GM03348 (cell line): ENCODE measurements at places on chromosomes 4 and X.
A peak's percentile ranks its signal among the peaks of the same experiment; 100 is the strongest.

GRCh38 chr4:146522869-146523205, 1.1 kb upstream of the SLC10A7 start:
- no peak for DNase-seq

- peak; percentile 5 for DNase-seq
These were observed 41.6 kb downstream of the BEX3 start for GRCh38 chrX:103417933-103418332.

- DNase-seq, result no peak
These were observed 38.4 kb downstream of the SPARCL1 start for GRCh38 chr4:87490664-87491369.

- DNase-seq, result peak; percentile 78
These were observed 30.0 kb downstream of the PAPSS1 start for GRCh38 chr4:107689912-107690587.

- DNase-seq, result peak; percentile 18
These were observed 173.5 kb downstream of the ANK2 start for GRCh38 chr4:113223001-113223400.

DNA sequence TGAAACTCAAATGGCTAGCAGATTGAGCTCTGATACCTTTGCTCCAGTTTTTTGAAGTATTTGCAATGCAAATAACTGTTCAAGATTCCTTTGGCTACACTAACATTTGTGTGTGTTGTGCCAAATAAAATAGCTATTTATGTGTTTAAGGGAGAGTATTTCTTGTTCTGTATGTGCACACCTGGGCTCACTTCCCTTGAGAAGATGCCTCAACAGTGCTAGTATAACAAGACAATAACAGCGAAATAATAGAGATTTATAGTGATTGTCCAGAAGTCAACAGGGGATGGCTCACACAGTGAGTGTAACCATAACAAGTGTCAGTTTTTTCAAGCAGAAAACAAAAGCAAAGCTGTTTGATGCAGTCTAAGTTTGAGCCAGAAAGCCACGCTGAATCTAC, 460.5 kb downstream of the CENPC start:
- DNase-seq, result no peak

- no peak for DNase-seq
These were observed 377.6 kb upstream of the GATB start for GRCh38 chr4:152138451-152138850.

DNA sequence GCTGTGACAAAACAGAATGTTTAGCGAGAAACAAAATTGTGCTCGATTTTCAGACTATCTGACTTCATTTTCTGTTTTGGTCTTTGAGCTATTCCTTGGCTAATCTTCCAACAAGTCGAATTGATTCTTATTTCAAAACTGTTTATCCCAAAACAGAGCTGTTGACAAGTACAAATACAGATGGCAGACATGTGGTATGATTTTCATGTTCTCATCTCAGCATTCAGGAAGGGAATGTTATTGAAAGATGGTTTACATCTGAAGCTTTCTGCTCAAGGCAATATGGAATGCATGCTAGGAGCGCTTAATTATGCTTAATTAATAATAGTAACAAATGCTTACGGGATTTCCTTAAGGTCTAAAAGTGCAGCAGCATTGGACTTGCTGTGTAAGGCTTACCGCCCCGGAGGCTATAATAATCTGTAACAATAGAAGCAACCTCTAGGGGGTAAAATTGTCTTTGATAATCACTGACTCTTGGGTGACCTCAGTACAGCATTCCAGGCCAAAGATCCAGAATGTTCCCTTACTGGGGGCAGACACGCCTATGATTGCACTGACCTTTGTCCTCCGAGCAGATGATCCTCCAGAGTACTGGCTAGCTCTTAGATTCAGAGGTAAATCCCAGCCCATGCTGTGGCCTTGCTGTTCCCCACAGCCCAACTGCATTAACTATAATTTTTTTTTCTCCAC, 16.4 kb downstream of the LSM6 start:
- DNase-seq, result no peak

DNA sequence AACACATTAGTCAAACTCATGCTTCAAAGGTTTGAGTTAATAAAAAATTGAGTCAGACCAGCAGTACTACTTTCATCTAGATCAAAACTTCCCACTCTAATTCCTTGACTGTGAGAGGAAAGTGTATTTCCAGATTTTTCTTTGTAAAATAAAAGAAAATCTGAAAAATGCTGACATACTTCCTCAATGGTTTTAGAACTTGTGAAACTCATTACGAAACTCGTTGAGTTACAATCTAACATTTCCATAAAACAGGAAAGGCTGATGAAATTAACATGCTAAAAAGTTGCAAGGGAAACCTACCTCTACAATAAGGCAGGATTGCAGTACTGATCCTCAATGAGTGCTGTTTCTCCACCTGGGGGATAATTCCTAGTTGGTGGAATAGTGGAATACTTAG, 217.8 kb upstream of the HCCS start:
- DNase-seq, result peak; percentile 5

DNA sequence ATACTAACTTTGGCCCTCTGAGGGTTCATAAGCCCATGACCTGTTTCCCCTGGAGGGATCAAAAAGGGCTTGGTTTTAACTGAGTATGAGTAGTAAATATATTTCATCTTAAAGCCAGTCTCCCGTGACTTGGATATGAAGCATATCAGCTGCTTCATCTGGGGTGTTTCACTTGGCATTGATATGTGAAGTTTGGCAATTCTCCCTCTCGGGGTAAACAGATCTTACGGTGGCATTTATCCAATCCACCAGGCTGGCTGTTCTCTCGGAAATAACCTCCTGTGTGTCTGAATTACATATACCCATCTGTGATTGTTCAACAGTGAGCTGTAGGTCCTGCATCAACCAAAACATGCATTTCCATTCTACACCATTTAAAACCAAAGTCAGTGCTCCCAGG, 130.7 kb downstream of the ADAM29 start:
- DNase-seq, result no peak

DNA sequence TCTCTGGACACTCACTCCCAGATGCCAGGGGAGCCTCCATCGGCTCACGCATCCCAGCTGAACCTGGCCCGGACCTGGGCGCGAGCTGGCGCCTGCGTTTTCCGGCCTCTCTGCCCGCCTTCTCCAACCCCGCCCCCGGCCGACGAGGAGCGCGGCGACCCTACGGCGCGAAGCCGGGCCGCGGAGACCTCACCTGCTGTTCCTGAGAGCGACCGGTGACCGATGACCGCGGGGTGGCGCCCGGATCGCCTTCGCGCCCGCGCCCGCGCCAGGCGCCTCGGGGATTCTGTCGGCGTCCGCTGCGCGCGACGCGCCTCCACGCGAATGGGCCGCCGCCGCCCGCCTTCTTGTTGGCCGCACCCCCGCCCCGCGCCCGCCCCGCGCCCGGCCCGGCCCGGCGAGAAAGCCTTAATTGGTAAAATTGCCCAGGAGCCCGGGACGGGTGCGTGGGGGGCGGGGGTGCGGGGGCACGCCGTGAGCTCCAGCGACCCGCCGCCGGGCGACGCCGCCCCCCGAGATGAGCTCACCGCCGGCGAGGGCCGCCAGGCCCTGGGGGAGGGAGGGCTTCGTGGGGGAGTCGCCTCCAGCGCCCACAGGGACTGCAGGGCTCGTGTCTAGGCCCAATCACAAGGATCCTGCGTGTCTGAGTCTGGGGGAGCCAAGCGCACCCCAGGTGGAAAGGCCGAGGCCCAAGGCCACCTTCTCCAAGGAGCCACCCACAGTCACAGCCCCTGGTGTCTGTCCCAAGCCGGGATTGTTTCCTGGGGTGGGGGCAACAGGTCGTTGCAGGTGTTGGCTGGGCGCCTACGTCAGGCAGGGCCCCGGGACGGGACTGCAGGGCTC, at the start of gene FLNA:
TSS of gene FLNA (minus strand) at position 322 of the 843 bp plus-strand sequence. CDS start 3,389 bp downstream, outside the sequence.
- DNase-seq, result no peak

- no peak for DNase-seq
These were observed 31.6 kb downstream of the CYTL1 start for GRCh38 chr4:4987656-4988055.

DNA sequence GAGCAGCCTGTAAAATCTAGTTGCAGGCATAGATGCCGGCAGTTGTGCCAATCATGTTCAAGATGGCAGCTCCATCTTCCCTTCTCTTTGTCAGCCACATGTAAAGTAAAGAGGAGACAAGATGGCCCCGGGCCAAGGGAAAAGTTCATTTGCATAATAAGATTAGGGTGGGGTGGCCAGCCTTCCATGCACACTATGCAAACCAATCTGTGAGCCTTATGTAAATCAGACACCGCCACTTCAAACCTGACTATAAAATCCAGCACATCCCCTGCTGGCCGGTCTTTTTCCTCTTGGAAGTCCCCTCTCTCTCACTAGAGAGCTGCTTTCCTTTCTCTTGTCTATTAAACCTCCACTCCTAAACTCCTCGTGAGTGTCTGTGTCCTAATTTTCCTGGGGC, 78.9 kb upstream of the CBR4 start:
- DNase-seq, result no peak

DNA sequence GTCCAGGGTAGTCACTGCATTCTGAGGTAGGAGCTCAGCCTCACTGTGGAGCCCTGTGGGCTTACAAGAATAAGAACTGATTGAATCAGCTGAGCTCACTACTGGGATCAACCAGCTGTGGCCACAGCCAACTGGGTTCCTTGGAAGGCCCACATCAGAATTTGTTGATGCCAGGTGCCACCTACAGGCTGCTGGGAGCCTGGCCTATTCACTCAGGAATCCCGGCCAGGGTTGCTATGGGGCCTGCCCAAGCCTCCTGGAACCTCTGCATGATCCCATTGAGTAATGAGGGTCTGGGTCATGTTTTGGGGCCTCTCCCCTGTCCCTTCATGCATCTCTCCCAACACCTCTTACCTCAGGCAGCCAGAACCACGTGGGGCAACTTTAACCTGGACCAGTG, 53.9 kb upstream of the KIAA1210 start:
- no peak for DNase-seq

DNA sequence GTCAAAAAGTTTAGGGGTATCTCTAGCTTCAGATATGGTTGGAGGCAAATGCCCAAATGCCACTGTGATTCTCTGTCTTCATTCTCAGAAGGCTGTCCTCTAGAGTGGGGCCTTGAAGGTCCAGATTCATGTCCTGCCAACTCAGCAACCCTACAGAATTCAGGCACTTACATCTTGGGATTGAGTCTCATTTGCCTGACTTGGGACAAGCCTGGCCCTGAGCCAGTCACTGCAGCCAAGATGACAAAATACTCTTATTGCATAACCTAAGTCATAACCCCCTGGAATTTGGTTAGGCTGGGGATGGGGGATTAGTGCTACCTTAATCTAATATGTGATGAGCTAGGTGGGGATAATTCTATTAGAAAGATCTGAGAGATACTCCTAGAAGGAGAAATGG, 100.5 kb downstream of the AREG start:
- DNase-seq, result no peak

DNA sequence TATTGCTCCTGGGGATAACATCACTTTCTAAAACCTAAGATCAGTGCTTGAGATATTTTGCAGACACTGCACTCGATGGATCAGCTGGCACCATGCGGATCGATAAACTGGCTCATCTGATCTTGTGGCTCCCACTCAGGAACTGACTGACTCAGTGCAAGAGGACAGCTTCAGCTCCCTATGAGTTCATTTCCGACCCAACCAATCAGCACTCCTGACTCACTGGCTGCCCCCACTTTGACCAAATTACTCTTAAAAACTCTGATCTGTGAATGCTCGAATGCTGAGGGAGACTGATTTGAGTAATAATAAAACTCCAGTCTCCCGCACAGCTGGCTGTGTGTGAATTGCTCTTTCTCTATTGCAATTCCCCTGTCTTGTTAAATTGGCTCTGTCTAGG, 110.1 kb downstream of the ANAPC4 start:
- DNase-seq, result no peak

DNA sequence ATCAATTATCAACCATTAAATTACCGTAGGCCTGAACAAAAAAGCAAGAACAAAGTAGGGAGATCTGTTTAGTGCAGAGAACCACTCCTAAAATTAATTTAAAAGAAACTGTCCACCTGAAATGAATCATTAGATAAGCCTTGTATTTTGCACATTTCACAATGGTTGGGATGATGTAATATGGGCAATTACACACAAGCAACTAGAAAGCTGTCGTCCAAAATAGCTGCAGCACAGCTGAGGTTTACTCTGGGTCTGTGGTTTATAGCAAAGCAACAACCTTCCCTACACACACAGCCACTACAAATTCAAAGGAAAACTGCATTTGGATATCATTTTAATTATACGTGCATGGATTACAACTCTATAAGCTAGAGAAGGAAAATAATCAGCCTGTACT, 28.5 kb downstream of the PCDH19 start:
- DNase-seq, result no peak

DNA sequence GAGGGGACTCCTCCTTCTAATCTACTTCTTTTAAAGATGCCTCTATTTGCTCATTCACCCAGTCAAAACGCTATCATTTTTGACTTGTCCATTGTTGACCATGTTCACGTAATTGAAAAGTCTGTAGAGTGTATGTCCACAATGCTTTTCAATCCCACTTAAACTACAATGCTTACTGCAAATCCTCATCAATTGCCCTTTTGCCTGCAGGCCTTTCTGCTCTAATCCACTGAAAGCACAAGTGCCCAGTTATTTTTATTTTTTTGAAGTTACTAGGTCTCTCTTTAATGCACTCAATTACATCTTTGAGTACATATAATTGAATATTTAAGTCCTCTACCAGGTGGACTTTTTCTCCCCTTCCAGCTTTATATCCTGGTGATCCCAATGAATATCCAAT, 437.4 kb downstream of the PDGFC start:
- no peak for DNase-seq

GRCh38 chr4:132332932-132333723, 816.0 kb upstream of the PCDH10 start:
- no peak for DNase-seq

GRCh38 chrX:1023676-1024075, 188.8 kb downstream of the CRLF2 start:
- DNase-seq, result no peak

DNA sequence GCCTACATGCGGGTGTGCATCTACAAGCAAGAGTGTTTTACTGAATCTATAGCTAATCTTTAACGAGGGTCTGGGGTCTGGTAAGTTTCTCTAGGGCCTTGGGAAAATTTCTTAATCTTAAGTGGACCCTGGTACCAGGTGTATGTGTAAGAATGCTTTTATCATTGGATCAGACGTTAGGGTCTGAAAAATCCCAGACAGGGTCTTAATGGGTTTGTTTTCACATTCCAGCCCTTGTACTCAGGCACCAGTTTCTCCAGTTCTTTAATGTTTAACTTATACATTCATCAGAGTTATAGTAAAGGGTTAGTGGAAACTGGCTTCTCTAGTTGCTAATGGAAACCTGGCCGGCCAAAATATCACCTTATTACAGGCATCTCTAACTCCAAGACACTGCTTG, 11.6 kb downstream of the MAGEB16 start:
- no peak for DNase-seq

GRCh38 chr4:82705928-82706300, 92.7 kb downstream of the SCD5 start:
- no peak for DNase-seq

- no peak for DNase-seq
These were observed 2.1 kb downstream of the RGN start for GRCh38 chrX:47080215-47080914.

GRCh38 chr4:147370473-147370872, 110.4 kb upstream of the EDNRA start:
- no peak for DNase-seq

DNA sequence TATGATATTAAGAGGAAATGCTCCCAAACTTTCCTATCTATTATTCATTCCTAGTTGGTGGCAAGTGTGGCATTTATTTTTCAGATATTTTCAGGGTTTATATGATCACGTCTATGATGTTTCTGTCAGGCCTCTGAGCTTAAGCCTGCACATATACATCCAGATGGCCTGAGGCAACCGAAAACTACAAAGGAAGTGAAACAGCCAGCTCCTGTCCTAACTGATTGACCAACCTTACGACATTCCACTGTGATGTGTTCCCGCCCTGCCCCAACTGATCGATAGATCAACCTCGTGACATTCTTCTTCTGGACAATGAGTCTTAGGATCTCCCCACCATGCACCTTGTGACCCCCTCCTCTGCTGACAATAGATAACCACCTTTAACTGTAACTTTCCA, 67.6 kb upstream of the CTSO start:
- no peak for DNase-seq
